Lower leg skin (tissue), 4 donors: ENCODE measurements at places on chromosomes 1 and 21.

DNA sequence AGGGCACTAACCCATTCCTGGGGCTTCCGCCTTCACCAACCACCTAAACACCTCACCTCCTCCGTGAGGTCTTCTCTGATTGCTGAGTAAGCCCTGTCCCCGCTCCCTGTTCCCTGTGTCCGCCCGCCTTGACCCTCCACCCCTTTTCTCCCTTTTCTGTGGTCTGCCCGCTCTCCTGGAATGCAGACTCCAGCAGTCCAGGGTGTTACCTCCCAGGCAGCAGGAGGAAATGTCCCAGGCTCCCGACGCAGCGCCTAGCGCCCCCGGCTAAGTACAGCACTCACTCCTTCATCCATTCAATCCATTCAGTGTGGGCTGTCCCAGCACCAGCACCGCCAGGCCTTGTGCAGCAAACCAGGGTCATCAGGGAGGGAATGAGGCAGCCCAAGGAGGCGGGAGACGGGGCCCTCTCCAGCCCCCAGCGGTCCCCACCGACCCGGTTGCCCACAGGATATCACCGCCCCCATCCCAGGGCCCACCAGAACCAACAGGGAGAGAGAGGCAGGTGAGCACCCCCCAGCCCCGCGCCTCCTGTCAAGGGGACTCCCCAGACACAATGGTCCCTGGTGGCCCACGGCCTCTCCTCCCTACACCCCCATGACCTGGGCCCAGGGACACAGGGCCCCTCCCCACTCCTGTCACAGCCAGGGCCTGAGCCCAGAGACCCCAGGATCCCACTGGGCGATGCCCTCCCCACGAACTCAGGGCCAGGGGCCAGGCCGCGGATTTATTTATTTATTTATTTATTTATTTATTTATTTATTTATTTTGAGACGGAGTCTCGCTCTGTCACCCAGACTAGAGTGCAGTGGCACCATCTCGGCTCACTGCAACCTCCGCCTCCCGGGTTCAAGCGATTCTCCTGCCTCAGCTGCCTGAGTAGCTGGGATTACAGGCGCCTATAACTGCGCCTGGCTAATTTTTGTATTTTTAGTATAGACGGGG lies 10.2 kb downstream of the TNFRSF14 start:
- DNase-seq, result no peak

GRCh38 chr1:26530895-26531598 lies 1.5 kb downstream of the RPS6KA1 start:
- DNase-seq, result no peak

DNA sequence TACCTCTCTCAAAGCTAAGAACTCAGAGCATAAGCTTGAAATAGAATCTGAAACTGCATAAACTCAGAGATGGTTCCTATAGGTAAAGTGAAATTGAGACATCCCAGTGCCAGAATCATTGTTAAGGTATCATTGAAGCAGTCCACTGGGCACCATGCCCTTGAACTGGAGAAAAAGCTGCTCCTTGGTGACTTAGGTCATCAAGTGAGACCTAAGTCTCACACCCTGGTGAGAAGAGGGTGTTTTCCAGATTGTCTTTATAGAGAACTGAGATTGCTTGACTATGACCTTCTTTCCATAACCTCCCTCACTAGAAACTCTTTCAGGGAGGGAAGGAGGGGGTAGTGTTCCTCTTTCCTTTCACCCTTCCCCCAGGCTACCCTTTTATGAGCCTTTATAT lies 9.4 kb upstream of the ATP6V1G3 start:
- DNase-seq, result no peak

DNA sequence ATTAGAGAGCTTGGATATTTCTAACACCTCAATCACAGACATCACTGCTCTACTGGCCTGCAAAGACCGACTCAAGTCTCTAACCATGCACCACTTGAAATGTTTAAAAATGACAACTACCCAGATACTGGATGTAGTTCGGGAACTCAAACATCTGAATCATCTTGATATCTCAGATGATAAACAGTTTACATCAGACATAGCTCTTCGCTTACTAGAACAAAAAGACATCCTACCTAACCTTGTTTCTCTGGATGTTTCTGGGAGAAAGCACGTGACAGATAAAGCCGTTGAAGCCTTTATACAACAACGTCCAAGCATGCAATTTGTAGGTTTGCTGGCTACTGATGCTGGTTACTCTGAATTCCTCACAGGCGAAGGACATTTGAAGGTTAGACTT lies 45.1 kb downstream of the ZYG11B start:
- DNase-seq, result no peak

DNA sequence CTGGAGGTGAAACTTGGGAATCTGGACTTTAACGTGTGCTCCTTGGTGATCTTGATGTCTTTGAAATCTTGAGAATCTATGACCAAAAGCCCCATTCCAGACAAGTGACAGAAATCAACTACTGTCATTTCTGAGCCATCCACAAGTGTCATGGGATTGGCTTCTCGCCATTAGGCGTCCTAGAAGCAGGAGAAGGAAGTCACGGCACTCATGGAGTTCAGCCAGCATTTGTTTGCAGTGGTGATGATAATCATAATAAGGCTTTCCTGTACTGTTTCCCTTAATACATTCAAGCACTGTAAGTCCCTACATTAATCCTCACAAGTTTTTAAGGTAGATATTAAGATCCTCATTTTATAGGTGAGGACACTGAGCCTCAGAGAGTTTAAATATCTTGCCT lies 11.9 kb downstream of the F5 start:
- DNase-seq, result peak; percentile 21

- no peak for DNase-seq
These were observed 683 bp upstream of the DMAP1 start for GRCh38 chr1:44212355-44213221.

GRCh38 chr1:234772345-234773147 lies 162.6 kb upstream of the IRF2BP2 start:
- DNase-seq, result peak; percentile 92

DNA sequence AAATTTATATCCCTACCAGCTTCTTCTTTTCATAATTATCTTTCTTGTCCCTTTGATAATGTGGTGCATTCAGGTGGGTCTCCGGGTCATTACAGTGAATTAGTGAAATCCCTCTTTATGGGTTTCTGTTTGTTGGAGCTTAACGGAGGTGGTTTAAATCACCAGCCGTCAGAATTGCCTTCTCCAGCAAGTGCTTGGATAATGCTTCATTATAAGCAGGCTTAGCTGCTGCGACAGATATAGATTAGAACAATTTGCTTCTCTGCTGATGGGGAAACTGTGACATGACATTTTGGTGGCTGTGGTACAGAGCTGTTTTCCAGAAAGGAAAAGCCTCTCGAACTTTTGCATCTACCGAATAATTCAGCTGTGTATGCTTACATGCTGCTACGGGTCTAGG lies 56.9 kb downstream of the KAZN start:
- no peak for DNase-seq

DNA sequence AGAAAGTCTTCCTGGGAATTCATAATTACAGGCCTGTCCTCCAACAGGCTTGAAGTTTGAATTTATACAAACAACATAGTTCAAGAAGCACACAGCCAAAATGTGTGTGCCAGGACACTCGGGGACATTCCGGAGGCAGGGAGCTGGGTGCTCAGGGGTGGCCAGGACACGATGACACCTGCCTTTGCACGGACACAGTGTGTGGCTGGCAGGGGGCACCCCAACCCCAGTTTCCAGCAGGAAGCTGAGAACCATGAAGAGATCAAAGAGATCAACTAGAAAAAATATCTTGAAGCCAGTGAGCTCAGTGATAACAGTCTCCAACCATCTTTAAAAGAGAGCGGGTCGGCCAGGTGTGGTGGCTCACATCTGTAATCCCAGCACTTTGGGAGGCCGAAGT lies 32.5 kb upstream of the TRAPPC10 start:
- DNase-seq, result no peak

- peak; percentile 43 for DNase-seq
These were observed 240.1 kb downstream of the DISC1 start for GRCh38 chr1:231866392-231867331.

GRCh38 chr1:199545780-199546179 lies 481.7 kb upstream of the NR5A2 start:
- DNase-seq, result no peak

- DNase-seq, result no peak
These were observed 30.2 kb upstream of the RNF187 start for GRCh38 chr1:228457017-228457395.

DNA sequence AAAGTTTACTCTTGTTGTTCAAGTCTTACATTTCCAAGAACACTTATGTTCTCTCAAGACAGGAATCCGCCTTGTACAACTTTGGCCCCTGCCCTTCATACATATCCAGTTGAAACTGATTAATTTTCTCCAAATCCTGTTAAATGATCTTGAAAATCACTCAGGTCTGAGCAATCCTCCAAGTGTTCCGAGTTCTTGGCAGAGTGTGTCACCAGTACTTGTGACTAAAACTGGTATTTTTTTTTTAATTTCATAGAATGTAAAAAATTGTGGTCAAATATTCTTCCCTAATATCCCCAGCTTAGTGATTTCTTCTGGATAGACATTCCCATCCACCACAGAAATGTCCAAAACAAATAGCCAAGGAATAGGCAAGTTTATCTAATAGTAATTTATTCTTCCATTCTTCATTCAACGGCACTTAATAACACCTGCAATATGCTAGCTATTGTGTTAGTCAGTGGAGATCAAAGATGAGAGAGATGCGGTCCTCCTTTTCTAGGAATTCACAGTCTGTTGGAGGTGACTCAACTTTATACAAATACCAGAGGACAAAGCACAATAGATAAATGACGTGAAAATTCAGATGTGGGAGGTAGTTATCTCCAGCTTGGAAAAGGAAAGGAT lies 71.4 kb downstream of the DIRAS3 start:
- DNase-seq, result no peak

- DNase-seq, result no peak
These were observed 150.3 kb downstream of the DMRTA2 start for GRCh38 chr1:50272912-50273311.

DNA sequence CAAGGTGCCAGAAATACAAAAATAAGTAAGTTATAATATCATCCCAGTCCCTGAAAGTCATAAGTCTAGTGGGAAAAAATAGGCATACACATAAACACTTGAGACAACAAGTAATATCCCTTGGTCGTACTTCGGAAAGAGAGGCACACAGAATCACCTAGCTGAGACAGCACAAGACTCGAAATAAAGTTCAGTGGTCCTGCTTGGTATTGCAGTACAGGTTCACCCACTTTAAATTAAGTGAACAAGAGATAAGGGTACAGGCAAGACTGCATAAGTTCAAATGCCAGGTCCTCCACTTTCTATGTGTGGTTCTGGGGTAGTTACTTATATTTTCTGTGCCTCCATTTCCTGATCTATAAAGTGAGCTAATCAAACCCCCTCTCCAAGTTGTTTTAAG lies 47.6 kb downstream of the SEC16B start:
- DNase-seq, result no peak

DNA sequence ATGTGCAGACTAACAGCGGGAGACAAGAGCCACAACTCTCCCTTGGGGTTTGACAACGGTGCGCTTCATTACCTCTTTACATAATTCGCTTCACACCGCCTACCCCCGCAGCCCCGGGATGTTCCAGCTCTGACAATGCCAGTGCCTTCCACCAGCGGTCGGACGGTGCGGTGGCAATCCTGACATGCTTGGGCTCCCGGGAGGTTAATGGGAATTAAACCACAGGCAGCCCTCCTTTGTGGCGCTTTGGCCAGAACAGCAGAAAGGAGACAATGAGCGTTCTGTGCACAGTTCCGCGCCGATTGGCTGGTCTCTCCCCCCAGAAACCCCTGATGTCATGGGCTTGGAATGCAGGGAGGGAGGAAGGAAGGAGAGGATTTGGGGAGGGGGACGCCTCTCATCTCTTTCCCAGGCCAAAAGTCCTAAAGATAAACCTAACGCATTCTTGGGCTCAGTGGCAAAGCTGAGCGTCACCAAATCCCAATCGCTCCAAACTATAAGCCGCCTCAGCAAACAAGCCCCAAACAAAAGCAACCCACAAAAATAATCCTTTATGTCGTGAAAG lies 1.3 kb downstream of the CNN3 start:
- DNase-seq, result peak; percentile 93

DNA sequence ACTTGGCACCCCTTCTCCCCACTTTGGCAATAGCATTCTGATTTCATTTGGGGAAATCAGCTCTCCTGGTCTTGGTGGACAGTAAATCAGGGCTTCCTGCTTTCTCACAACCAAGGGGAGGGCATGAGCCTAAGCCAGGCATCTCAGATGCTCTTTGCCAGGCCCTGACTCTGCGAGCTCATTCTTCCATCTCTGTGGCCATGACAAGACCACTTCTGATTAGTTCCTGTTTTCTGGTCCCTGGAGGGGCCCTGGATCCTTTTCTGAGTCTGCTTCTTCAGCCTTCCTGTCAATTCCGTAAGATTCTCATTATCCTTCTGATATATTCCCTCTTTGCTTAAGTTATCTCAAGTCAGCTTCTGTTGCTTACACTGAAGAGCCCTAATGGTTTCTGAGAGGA lies 210.4 kb downstream of the HIVEP3 start:
- DNase-seq, result no peak

DNA sequence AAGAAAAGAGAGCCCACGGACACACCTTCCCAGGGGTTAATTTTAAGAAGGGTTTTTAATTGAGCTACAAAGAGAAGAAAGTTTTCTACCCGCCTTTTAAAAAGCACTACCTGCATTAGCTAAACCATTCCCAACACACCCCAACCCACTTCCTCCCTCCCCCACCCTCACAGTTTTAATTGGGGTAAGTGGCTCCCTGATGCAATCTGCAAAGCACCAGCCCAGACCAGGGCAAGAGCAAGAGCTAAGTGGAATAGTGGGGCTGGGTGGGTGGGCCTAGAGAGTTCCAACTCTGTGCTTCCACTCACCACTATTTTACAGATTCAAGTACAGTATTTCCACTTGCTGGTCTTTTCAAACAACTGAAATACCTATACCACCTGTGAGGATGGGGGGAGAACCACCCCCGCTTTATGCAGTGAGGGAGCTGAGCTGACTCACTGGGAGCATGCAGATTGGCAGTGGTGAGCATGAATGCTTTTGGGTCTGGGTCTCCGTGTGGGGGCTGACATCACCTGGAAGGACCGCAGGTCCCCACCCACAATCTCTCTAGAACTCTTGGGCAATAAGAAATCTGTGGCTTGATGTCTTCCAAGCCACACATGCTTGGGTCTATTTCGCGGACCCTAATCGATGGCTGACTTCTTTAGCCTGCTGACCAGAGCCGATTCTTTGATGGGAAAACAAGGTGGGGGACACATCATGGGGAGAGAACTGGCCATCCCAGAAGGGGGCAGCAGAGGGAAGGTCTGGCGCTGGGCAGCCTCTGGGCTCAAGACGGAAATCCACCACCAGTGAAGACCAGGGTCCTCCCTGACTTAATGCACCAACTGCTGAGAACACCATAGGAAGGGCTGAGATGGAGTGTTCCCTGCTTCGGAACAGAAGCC lies 95.5 kb downstream of the SSBP3 start:
- no peak for DNase-seq
